Stimulated activated CD4-positive, alpha-beta T cell treated with anti-CD3 and anti-CD28 coated beads, Interleukin-4, amount 100 ng/mL, for 1 hour (primary cell): ENCODE measurements at places on chromosomes 4 and X.
A peak's percentile ranks its signal among the peaks of the same experiment; 100 is the strongest.

DNA sequence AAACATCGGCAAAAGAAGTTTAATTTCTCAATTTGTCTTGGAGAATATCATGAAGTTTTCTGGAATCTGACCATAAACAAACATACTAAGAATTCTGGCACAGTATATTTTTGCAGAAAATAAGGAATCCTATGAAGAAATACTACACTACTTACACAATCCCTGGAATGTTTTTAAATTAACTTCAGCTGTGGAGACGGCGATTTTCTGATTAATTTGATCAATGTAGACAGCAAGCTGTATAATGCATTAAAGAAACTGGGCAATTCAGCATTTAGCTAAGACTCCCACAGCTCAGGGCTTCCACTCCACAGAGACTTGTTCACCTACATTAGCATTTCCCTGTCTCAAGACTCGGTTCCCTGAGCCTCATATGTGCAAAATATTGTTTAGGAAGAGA, 12.2 kb downstream of the EGFL6 start:
- DNase-seq = no peak

DNA sequence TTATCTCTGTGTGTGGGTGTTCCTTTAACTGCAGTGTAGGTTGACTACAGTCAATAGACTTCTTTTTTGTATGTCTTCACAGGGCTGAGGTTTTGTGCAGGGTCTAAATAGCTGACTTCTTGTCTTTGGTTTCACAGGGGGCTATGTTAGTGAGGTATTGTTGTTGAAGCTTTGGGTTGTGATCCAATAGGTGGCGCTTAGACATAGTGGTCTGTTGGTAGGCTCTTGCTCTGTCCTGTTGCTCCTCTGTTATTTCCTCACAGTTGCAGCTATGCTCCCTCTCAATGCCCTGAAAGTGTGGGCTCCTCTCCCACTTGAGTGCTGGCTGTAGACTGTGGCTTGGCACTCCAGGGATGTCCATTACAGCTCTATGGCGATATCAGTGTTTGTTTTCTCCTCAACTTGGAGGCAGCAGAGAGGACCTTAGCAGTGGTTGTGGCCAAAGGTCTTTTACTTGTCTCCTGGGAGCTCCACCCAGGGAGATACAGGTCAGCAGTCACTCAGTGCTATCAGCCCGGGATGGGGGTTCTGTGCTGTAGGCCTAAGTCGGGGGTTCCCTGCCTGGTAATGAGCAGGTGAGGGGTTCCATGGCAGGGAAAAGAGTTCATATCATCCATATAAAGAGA, 14.0 kb downstream of the POF1B start:
- no peak for DNase-seq

DNA sequence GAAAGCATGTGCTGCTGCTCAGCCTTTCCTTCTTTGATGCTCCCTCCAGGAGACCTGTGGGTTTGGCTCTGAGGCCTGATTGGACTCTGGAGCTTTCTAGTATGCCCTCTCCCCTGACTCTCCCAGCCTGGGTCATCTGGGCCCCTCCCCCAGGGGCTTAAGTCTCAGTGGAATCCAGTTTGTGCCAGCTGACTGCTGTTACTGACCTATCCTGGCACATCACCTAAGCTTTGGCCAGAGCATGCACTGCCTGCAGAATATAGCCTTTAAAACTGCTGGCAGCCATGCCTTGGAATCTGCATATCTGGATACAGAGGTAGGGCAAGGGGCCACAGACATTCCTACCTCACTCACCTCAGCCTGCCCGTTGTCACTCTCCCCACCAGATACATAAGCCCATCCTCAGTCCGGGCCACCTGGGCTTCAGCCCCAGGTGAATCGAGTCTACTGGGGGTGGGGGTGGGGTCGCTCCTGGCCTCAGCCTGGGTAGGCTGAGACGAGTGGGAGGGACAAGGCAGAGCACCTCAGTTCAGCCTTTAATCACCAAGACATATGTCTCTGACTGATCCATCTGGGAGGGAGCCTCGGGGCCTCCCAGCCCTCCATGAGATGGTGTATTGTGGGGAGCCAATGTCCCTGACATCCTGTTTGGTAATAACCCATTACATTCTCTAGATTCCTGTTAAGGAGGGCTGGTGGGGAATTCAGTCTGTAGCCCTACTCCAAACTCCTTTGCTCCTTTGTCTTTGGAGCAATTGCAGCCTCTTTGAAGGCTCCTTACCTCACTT, 61.2 kb downstream of the STARD8 start:
- no peak for DNase-seq

- DNase-seq = no peak
Measured at GRCh38 chrX:133639726-133640125, 224.4 kb upstream of the GPC4 start.

DNA sequence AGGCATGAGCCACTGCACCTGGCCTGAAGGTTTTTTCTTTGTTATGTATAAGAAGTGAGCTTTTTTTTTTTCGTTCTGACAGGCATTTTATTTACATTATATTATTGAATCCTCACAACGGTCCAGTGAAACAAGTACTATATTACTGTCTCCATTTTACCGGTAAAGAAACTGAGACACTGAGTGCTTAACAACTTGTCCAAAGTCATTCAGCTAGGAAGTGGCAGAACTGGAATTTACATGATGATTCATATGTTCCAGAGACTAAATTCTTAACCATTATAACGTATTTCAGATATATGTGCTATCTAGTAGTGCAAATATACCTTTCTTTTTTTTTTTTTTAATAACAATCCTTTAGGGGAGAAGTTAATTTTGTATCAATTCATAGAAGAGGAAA, 18.4 kb upstream of the SLC6A14 start:
- DNase-seq = no peak

DNA sequence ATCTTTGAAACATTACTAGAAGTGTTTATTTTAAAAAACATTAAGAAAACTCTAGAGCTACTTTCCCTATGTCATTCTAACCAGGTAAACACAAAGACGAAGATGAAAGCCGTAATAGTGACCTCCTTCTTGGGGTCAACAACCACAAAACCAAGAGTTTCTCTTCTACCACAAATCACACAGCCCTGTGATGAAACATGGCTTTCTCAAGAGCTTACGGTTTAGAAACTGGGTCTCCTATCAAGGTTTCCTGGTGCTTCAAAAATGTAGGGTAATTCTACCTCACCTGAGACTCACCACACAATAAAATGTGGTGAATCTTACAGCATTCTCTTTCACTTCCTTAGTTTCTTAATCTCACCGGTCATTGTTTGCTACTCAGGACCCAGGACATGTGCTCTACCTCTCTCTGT, 50.9 kb downstream of the CORIN start:
- no peak for DNase-seq

DNA sequence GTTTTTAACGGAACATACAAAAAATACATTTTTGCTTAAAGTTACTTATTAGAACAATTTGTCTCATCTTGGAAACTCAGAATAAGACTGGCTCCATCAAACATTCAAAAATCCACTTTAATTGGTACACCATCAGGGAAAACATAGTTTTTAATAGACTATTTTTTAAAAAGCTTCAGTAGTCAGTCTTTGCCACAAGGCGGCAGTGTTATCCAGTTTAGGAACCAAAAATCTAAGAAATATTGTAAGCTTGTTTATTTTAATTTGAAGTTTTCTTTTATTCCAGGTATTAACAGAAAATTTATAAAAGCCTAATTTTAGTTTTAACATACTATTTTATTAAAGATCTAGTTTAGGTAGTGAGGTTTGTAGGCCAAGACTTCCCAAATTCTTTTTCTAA, 107.7 kb downstream of the APOOL start:
- DNase-seq = no peak

- peak; percentile 16 for DNase-seq
Measured at GRCh38 chrX:118116713-118117550, at the start of gene KLHL13. Gene KLHL13, minus strand, starts transcription at chrX:118116810. Its CDS starts 88,337 bp downstream, at chrX:118028473.

- DNase-seq = no peak
Measured at GRCh38 chr4:36944232-36944631, 300.3 kb upstream of the NWD2 start.

GRCh38 chrX:40423299-40423698, 157.5 kb upstream of the ATP6AP2 start:
- no peak for DNase-seq

GRCh38 chr4:1512738-1513660, 106.8 kb upstream of the NKX1-1 start:
- peak; percentile 63 for DNase-seq

DNA sequence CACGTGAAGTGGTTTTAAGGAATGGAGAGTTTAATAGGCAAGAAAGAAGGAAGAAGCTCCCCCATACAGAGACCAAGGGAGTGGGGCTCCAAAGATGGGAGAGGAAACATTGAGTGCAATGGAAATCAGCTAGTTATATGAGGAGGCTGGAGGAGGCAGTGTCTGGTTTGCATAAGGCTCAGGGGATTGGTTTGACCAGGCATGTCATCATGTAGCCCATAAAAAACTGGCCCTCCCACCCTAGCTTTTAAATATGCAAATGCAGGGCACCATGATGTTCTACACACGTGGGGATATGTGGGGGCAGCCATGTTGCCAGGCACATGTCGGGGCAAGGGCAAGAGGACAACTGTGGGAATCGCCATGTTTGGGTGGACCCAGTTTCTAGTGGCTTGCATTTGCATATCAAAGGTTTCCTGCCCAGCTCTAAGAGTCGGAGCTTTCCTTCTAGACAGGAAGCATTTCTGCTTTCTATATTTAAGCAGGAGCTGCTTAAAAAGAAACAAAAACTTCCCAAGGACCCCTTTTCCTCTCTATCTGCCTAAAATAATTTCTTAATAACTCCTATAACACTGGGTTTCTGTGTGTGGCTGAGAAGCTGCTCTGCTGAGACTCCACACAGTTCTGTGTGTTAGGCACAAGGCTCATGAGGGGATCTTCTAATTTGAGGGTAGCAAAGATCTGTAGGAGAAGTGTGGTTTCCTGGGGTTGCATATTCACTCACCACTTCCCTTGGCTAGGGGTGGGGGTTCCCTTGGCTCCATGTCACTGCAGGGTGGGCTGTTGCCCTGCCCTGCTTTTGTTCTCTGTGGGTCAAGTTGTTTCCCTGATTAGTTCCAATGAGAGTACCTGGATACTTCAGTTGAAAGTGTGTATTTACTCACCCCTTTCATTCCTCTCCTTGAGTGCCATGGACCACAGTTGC, 113.5 kb downstream of the VSIG4 start:
- DNase-seq = peak; percentile 25

GRCh38 chr4:38902695-38903094, 35.1 kb downstream of the FAM114A1 start:
- no peak for DNase-seq

GRCh38 chr4:13267091-13267490, 217.0 kb downstream of the RAB28 start:
- no peak for DNase-seq

GRCh38 chrX:39726771-39727170, 371.0 kb downstream of the BCOR start:
- DNase-seq = no peak

DNA sequence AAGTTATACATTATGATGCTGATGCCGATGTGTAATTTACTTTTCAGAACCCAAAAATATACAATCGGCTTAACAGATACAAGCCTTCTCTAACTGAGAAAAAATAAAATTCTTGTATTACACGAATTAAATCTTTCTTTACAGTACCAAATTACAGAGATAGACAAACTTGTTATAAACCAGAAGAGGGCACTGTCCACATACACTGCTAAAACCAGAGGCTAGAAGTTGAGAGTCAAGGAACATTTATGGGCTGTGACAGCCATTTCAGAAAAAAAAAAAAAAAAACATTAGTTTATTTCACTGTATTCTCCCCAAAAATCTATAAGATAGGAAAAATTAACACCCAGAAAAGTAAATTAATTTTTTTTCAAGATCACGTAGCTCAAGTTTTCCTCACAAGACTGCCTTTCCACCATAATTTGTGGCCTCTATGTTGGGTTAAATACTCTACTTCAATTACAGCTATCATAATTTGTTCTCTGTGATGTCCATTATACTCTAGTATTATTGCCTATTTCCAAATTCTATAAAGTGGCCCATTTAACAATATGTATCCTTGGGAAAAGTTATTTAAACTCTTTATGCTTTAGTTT, 12.0 kb downstream of the EREG start:
- DNase-seq = no peak

DNA sequence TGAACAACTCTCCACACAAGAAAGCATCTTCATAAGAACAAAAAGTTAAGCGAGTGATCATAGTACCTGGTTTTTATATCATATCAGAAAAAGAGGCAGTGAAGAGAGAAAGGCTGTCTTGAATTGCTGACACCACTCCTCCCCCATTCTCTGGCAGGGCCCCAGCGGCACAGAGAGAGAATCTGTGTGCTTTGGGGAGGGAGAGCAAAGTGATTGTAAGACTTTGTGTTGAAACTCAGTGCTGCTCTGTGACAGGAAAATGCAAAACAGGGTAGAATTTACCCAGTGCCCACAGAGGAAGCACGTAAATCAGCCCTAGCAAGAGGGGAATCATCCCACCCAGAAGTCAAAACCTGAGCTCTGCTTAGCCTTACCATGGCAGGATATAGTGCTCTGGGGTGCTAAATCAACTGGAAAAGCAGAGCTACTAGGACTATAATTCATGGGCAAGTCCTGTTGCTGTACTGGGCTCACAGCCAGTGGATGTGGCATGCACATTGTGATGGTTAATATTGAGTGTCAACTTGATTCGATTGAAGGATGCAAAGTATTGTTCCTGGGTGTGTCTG, 174.6 kb downstream of the PRR32 start:
- DNase-seq = no peak

DNA sequence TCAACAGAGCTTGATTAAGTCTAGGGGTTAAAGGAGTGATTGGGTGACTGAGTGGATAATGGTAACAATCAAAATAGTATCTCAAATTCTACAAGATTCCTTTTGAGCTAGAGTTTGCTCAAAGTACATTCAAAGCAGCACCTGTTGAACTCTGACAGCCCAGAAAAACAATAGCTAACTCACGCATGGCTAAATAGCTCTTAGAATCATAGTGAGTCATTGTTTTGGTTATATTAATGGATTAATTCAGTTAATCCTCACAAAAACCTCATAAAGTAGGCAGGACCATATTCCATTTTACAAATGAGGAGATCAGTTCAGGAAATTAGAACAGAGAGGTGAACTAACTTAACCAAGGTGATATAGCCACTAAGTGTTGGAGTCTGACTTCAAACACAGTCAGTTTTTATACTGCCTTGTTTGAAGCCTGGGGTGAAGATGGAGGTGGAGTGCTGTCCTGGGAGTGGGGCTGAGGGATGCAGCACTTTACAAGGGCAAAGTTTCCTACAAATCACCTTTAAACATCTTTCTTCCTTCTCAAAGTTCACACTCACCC, 35.9 kb upstream of the PPM1K start:
- DNase-seq = no peak

- no peak for DNase-seq
Measured at GRCh38 chr4:168766604-168767316, 243.3 kb downstream of the CBR4 start.

DNA sequence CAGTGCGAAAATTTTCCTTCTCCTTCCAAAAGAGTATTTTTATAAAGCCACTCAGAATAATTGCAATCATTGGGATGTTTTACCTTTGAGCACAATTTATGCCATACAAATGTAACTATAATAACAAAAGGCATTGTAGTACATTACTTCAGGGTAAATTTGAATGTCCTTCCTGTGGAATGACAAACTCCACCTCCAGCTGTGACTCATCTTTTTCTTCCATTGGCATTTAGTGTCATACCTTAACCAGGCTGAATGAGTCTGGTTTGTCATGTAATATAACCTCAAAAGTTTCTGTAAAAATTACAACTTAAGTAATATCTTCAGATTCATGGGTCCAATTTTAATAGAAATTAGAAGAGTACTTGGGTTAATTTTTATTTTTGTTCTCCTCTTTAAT, 93.3 kb downstream of the TMEM47 start:
- DNase-seq = no peak
